ENCODE measurements at places on chromosomes 13 and 19. TPM values are rescaled to one million over a fixed set of nuclear protein-coding genes. Genes with fewer than 3 reads are reported as not detected.

DNA sequence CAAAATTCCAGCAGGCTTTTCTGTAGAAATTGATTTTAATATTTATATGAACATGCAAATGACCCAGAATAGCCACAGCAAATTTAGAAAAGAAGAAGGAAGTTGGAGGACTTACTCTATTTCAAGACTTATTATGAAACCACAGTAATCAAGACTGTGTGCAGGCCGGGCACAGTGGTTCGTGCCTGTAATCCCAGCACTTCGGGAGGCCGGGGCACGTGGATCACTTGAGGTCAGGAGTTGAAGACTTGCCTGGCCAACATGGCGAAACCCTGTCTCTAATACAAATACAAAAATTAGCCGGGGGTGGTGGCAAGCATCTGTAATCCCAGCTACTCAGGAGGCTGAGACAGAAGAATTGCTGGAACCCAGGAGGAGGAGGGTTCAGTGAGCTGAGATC, 6.0 kb upstream of the FFAR2 start:
- DNase-seq, result no peak

DNA sequence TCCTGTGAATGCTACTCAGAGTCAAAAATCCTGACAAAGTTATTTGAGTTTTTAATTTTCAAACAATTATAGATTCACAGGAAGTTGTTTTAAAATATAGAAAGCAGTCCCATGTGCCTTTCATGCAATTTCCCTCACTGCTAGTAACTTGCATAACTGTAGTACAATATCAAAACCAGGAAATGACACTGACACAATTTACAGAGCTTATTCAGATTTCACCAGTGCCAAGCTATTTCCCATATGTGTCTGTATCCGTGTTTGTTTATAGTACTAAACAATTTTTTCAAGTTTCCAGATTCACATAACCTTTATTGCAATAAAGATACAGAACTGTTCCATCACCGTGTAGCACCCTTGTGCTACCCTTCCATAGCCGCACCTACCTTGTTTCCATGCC, 934.6 kb downstream of the PCDH17 start:
- no peak for DNase-seq

DNA sequence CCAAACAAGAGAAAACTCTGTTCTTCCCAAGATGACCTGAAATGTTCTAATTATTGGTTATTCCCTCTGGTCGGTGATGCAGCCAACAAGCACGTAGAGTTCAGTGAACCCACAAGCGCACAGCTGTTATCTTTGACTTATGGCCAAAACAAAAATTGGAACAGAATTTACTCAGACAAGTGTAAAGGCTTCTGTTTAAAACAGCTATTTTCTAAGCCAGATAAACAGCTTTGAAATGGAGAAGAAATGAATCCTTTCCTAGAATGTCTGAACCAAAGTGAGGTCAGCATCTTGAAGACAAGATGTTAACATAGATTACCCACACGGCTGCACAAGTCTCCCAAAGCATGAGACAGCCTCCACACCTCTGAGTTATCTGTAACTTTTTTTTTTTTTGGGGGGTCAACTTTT, 669.2 kb downstream of the DIAPH3 start:
- DNase-seq, result no peak

- DNase-seq, result no peak
Measured at GRCh38 chr19:14774373-14774772, 4.0 kb downstream of the ADGRE2 start.

The TARM1 gene
- total RNA-seq, result not detected

The ACP7 gene
- not detected for total RNA-seq

The ALKBH6 gene
- 22.5 TPM for total RNA-seq

The CCDC70 gene
- total RNA-seq, result not detected
